T-helper 2 cell treated with Interferon-gamma antibody and Interleukin-4, amounts not matched to agents 5 μg/mL and 100 μg/mL, for 36 hours (primary cell): ENCODE measurements at places on chromosomes 6 and 20.

DNA sequence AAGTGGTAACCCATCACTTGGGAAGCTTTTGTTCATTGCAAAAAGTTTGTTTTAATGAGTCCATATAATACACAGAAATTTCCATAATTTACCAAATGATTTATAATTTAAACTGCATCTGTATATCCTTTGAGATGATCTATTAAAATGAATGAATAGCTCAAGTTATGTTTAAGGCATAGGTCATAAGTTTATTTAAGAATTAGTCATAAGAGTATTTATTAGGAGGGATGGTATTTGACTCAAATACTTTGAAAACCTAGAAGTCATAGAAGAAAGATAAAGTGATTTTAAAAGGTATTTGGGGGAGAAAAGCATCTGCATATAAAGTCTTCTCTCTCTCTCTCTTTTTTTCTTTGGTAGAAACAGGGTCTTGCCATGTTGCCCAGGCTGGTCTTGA lies 388.5 kb downstream of the CDKAL1 start:
- DNase-seq, result no peak

DNA sequence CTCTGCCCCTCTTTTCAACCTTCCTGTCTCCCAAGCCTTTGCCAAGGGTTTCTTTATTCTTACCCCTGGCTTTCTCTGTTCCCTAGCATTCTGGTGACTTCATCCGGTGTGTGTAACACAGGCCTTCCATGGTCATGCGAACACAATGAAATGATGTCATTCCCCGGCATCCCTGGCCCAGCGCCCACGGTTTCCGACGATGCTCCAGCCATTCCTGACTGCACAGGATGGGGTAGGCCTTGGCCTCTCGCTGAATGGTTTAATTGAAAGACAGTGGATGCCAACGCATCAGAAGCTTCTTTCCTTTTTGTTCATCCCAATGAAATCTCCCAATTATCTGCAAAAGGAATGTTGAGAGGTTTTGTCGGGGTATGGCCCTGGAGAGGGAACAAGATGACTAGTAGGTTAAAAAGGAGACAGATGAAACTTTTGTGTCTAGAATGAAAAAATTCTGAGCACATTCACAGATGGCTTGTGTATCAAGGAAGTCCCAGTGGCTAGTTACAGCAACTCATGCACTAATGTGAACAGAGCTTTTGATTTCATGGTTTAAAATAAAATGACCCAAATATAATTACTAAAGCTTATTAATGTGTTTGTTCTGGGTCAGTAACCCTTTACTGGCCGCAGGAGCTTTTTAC lies 655.0 kb downstream of the QKI start:
- no peak for DNase-seq

GRCh38 chr6:78770765-78771164 lies 96.6 kb upstream of the IRAK1BP1 start:
- no peak for DNase-seq

- DNase-seq, result peak; percentile 6
These were observed 164.1 kb upstream of the SALL4 start for GRCh38 chr20:51966296-51966971.

DNA sequence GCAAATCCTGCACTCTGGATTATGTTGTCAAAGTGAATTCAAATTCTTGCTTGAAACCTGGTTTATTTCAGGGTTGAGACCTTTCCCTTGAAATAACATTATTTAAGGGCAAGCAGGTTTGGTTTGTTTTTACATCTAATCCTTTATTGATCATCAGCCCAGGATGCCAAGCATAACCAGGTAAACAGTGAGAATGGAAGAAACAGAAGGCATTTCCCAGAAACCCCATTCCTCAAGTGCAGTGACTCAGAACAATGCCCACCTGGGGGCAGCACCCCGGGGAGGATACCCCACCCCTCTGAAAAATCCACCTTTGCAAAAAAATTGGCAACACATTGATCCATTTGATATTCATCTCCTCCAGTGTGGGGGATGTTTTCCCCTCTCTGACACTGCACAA lies 32.5 kb downstream of the POFUT1 start:
- DNase-seq, result no peak

DNA sequence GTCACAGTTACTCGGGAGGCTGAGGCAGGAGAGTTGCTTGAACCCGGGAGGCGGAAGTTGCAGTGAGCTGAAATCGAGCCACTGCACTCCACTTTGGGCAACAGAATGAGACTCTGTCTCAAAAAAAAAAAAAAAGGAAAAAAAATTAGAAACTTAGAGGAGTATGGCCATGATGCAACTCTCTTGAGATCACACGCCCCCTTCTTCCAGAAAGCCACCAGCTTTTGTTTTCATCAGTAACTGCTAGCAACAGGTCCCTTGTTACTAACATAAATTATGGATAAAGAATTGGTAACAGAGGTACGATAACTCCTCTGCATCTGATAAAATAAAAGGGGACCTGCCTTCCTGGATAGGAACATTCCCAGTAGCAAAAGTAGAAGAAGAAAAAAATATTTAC lies 308.2 kb downstream of the CD83 start:
- no peak for DNase-seq

DNA sequence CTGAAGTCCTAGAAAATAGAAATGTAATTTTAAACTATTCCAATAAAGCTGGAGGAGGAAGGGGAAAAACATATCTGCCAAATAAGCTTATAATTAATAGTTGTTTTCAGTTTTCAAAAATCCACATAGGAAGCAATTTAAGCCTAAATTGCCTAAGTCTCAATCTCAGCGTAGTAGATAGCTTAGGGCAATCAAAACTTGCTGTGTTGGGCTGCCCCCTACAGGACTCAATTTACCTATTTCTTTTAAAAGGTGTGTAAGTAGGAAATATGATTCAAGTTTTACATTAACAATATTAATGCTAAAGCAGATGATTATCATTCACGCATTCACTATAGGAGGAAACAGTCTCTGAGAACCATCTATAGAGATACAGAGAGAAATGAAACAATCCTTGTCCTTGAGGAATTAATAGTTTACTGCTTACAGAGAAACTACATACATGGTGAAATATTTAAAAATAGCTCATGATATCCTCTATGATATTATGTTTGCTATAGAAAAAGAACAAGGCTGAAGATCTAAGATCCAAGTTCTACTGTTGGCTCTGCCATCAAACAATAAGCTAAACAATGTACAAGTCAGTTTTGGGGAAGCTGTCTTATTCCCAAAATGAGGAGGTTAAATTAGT lies 102.1 kb downstream of the ATG5 start:
- peak; percentile 45 for DNase-seq

DNA sequence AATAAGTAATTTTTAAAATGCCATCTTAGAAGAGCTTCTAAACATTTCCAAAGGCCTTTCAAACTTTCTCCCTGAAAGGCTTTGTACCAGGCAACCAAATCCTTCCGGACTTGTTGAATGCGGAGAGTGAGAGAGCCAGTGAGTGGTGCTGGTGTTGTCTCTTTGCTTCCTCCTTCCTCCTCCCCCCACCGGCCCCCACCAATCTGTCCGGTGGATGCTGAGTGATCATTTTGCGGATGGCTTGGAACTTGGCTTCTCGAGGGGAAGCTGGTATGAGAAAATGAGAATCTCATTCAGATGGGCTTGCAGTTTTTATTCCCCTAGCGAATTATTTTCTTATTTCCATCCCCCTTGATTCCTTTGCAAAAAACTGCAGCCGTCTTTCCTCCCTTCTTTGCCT lies 97.3 kb downstream of the ANKRD60 start:
- DNase-seq, result no peak
